Neural cell (in vitro differentiated cells): ENCODE measurements at places on chromosomes 3 and 15. TPM values are rescaled to one million over a fixed set of nuclear protein-coding genes. Genes with fewer than 3 reads are reported as not detected.

Gene DHX30
- 101 and 115 TPM in 2 replicates for polyA plus RNA-seq

Gene PAQR9
- polyA plus RNA-seq, result 0.24 and 0.28 TPM in 2 replicates

Gene TUSC7
- not detected in 2 replicates for polyA plus RNA-seq

Gene CFAP100
- 2.3 TPM in 1 of 2 replicates, not detected in the other for polyA plus RNA-seq

Gene GCNT3
- polyA plus RNA-seq, result 0.81 and 1.7 TPM in 2 replicates

Gene PRC1
- polyA plus RNA-seq, result 17.8 and 18.2 TPM in 2 replicates
